ENCODE measurements at places on chromosomes 1 and 21.

DNA sequence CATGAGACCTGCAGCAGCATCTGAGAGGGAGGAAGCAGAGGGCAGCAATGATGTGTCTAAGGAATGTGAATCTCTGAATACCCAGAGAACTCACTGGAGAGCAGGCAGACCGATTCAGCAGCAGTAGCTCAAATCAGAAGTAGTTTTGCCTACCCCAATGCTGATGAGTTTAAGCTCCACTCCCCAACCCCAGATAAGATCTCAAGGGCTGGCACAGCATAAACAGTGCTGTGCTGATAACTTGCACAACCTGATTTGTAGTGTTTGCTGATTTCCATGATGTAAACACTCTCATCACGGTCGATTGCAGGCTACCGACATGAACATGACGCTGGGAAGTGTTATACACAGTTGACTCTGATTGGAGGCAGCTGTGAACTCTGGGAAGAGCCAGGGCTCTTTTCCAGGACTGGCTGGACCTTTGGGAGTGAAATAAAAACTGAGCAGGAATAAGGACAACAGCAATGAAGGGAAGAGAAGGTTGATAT is 11.2 kb upstream of the HMGCS2 start:
- DNase-seq, result no peak

GRCh38 chr1:158818560-158818959 is 12.6 kb upstream of the MNDA start:
- no peak for DNase-seq

DNA sequence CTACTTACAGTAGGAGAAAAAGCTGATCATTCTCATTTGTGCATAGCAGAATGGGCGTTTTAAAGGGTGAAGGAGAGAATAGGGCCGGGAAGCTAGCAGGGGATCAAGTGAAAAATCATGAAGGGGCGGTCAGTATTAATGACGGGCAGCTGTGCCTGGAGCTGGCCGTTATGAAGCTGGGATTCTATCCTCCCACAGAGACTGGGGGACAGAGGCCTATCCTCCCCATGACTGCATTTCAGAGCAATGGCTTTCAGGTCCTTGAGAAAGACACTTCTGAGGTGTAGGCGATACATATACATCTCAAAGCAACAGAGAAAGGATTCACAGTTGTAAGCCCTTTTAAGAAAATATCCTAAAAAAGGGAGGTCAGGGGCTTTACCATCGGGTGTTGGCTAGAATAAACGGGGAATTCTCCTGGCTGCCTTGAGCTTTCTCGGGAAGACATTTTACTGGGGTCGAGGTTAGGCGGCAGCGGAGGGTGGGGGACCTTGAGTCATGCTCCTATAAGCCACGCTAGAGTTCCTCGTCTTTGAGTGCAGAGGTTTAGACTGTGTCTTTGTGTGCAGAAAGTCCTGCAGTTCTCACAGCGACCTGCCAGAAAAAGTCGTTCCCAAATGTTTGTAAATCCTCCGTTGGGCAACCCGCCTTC is 559 bp upstream of the MTARC2 start:
- DNase-seq, result no peak

DNA sequence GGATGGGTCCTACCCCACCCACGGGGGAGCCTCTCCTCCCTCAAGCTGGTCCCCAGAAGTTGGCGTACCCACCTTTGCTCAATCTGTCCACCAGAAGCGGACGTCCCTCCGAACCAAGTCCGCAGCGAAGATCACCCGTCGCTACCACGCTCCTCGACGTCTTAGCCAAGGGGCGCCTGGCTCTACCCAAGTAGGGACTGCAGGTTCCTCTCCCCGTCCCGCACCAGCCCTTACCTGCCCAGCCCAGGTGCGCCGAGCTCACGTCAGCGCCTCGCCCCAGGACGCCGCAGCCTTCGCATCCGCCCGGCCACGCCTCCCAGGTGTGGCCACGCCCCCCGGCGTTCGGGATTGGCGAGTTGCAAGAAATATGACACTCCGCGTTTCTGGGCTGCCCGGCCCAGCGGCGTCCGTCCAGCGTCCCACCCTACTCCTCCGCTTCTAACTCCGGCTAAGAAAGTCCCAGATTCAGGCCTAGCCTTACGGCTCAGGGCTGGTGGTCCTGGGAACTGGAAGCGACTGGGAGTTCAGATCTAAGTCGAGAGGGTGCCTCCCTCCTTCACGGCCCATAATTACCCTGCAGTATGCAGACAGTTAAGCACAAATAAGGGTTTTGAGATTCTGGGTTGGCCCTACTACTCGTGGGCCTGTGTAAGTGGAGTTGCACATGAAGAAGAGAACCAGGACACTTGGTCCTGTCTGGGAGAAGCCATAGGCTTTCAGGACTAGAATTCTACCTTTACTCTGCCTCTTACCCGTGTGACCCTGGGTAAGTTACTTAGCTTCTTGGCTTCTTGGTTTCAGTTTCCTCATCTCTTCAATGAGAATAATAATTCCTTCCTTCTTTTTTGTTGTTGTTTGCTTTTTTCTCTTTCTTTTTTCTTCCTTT is at the start of gene IRF6:
IRF6 (minus strand) TSS at position 268 of the 886 bp plus-strand sequence. CDS start 4,729 bp downstream, outside the sequence.
- peak; percentile 78 for DNase-seq

DNA sequence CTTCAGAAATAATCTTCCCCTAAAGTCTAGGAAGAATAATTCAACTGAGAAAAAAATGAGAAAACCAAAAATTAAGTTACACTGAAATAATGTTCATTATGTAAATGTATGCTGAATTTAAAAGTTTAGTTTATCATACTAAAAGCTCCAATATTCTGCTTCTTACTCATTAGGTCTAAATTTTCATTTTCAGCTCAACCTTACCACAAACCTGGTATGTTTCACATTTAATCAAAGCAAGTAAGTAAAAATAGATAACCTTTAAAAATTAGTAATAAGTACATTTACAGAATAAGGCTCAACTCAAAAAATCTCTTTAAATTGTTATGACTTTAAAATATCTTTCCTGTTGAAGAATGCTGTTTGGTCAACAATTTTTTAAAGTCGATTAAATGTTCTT is 15.0 kb downstream of the BTG3 start:
- DNase-seq, result no peak

DNA sequence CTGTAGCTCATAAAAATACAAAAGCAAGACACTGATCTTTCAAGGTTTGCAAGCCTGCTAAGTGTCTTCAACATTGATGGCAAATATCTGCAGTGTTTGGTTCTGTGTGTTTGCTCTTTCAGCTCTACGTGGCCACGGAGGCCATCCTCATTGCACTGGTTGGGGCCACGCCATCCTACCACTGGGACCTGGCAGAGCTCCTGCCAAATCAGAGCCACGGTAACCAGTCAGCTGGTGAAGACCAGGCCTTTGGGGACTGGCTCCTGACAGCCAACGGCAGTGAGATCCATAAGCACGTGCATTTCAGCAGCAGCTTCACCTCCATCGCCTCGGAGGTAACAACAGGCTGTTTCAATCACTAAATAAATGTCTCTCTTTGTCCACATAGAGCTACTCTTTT is 15.6 kb downstream of the SLC22A15 start:
- DNase-seq, result no peak

GRCh38 chr1:5475572-5475971 is 516.7 kb downstream of the NPHP4 start:
- DNase-seq, result no peak

DNA sequence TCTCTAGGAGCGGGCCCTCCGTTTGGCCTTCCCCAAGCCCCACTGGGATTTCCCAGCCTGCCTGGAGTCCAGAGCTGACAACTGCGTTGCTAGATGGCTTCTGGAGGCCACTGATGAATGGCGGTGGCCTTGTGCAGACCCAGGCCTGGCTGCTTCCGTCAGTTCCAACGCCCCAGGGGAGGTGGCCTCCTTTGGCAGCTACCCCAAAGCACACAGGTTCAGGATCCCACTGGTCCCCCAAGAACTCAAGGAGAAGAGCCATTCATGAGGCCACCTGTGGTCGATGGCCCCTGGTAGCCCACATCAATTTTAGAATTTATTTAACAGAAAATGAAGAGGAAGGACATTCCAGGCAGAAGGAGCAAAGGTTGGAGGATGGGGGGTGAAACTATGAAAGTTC is 85.2 kb downstream of the LACTBL1 start:
- no peak for DNase-seq

GRCh38 chr21:42220138-42220701 is 1.3 kb downstream of the ABCG1 start:
- DNase-seq, result peak; percentile 58

GRCh38 chr1:106276871-106277270 is 779.6 kb upstream of the PRMT6 start:
- DNase-seq, result no peak

DNA sequence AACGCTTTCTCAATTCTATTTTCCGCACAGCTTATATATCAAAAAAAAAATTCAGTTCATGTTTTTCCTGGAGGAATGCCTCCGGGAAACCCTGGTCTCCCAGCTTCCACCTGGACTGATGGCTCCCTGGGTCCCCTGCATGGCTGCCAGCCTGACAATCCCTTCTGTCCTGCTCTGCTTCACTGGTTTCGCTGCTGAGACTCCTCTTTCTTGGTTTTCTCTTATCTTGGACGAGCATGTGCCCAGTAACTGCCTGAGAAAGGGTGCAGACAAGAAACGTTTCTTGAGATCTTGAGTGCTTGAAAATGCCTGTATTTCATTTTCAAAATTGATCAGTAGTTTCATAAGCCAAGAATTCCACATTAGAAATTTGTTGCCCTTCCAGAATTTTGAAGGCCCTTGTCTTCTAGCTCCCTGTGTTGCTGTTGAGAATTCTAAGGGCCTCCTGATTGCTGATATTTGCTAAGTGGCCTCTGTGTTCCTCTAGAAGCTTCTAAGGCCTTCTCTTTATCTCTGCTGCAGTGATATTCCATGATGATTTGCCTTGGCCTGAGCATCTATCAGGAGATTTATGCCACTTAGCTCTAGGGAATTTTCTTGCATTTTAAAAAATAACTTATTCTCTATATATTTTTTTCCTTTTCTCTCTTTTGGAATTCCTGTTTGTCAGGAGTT is 44.7 kb downstream of the ETS2 start:
- no peak for DNase-seq

DNA sequence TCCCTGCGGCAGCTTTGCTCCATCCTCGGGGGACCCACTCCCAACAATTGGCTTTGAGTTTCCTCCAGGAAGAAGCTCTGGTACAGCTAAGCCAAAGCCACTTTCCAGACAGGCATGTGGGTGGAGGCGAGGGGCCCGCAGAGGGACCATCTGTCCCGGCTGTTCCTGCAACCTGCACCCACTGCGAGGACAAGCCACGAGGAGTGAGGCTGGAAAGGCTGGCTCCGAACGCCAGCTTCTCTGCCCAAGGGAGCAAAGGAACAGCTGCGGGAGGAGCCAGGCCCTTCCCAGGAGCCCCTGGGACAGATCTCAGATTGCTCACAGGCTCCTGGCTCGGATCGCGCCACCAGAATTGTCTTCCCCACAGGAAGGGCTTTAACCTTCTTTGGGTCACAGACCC is 28.3 kb upstream of the PEF1 start:
- DNase-seq, result no peak

DNA sequence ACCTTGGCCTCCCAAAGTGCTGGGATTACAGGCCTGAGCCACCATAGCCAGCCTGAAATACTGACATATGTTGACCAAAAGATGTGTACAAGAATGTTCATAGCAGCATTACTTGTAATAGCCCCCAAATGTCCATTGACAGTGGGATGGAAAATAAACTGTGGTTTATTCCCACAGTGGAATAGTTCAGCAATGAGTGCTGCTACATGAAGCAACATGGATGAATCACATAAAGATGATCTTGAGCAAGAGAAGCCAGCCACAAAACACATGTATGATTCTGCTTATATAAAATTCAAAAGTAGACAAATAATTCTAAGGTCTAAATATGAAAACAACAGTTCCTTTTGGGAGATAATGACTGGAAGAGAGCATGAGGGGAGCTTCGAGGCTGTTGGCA is 9.1 kb upstream of the CREG1 start:
- no peak for DNase-seq

DNA sequence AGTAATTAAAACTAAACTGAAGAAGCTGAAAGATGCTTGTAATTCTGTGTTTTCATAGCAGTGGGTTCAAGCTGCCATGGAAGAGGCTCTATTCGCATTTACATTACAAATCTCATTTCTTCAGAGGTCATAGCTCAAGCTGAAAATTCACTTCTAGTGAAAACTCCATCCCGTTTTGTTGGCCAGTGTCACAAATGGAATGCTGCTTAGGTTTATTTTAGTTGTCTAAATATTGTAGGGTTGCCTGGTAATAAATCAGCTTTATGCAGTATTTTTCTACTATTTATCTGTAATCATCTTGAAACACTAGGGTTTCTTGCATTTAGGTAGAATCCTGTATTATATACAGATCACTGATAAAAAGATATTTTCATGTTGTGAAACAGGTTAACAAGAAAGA is 240.6 kb downstream of the PTBP2 start:
- no peak for DNase-seq

- no peak for DNase-seq
Observed at GRCh38 chr1:90325168-90325567, 330.3 kb downstream of the ZNF326 start.

- peak; percentile 28 for DNase-seq
Observed at GRCh38 chr1:76330991-76331603, 256.6 kb downstream of the ST6GALNAC3 start.

DNA sequence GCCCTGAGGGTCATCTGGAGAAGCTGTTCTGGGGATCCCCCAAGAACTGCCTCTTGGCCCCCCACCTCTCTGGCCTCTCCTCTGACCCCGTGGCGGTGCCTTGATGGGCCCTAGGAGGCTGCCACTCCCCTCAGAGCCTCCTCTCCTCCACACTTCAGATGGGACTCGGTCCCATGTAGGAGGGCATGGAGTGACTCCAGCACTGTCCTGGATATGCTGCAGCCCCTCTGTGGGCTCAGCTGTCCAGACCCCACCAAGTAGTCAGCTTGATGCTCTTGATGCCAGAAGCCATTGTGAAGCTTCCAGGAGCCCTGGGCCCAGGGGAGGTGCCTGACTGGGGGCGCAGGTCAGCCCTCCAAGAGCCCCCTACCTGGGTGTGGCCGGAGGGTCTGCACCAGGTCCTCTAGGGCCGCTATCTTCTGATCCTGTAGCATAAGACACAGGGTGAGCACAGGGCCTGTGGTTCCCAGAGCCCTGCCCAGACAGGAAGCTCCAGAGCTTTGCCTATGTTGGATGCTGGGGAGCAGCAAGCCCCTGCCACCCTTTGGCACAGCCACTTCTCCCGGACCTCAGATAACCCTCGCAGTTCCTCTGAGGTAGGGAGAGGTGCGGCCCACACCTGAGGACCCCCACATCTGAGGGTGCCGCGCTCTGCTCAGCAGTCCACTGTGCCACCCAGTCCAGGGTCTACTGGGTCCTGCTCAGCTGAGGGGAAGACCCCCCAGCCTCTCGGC is 9.2 kb downstream of the UBXN11 start:
- DNase-seq, result no peak

GRCh38 chr1:232965912-232966217 is 15.5 kb downstream of the NTPCR start:
- no peak for DNase-seq

DNA sequence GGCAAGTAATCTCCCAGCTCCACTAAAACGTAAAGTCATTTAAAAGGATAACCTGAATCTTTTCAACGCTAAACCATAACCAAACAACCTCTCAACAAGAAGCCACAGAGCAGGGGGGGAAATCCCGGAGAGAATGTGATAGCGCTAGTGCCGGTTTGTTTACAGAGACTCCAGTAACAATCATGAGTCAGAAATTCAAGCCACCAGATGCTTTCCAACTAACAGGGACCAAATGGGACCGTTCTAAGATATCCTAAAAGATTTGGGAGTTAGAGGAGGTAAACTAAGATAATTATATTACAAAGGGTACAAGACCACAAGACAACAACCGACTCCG is 825 bp downstream of the DCAF8 start:
- peak; percentile 70 for DNase-seq

- DNase-seq, result no peak
Observed at GRCh38 chr1:109984190-109984455, 442 bp upstream of the AHCYL1 start.

Data from activated CD8-positive, alpha-beta memory T cell treated with anti-CD3 and anti-CD28 coated beads, Interleukin-2, amount 50 U/mL, for 4 hours (primary cell).